ENCODE measurements at places on chromosomes 11 and 22.

DNA sequence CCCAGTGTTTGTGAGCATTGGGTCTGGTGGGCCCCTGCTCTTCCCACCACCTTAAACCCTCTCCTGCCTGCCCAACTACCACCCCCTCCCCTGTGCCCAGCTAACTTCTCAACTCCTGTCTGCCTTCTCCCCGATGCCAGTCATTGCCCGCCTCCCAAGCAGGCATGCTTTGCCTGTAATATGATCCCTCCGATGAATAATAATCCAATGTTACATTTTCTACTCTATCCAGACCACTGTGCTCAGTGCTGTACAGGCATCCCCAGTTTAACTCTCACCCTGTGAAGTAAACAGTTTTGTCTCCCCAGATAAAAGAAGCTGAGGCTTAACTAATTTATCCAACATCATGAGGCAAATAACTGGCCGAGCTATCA is 35.5 kb upstream of the OLFML1 start:
- no peak for DNase-seq

- no peak for DNase-seq
Observed at GRCh38 chr11:112012874-112013273, 12.3 kb upstream of the DLAT start.

- DNase-seq = peak; percentile 84
Observed at GRCh38 chr11:1572197-1573076, at the start of gene DUSP8. TSS of gene DUSP8 (minus strand) at chr11:1572271. CDS start at chr11:1565826, 6,445 bp downstream.

GRCh38 chr22:43236411-43237166 is 49.7 kb upstream of the TTLL12 start:
- no peak for DNase-seq

GRCh38 chr11:70029861-70030380 is 48.2 kb upstream of the ANO1 start:
- DNase-seq = no peak

- no peak for DNase-seq
Observed at GRCh38 chr11:70305501-70305900, 35.0 kb downstream of the PPFIA1 start.

DNA sequence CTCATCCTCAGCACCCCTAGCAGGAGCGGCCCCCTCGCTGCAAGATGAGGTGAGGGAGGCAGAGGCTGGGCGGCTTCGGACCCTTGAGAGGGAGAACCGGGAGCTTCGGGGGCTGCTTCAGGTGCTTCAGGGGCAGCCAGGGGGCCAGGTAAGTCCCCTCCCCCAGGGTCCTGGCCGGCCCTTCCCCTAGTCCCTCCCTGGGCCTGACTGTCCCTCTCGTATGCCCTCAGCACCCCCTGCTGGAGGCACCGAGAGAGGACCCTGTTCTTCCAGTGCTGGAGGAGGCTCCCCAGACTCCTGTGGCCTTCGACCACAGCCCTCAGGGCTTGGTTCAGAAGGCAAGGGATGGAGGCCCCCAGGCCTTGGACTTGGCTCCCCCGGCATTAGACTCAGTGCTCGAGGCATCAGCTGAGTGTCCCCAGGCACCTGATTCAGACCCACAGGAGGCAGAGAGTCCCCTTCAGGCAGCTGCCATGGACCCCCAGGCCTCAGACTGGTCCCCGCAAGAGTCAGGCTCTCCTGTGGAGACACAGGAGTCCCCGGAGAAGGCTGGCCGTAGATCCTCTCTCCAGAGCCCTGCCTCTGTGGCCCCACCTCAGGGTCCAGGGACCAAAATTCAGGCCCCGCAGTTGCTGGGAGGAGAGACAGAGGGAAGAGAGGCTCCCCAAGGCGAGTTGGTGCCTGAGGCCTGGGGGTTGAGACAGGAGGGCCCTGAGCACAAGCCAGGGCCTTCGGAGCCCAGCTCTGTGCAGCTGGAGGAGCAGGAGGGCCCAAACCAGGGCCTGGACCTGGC is 4.0 kb downstream of the CCDC88B start:
- no peak for DNase-seq

- DNase-seq = no peak
Observed at GRCh38 chr11:106446302-106446701, 368.8 kb downstream of the AASDHPPT start.

- DNase-seq = peak; percentile 98
Observed at GRCh38 chr11:67277231-67277961, 11.1 kb downstream of the GRK2 start.

GRCh38 chr11:12543596-12544415 is 130.4 kb upstream of the TEAD1 start:
- no peak for DNase-seq

DNA sequence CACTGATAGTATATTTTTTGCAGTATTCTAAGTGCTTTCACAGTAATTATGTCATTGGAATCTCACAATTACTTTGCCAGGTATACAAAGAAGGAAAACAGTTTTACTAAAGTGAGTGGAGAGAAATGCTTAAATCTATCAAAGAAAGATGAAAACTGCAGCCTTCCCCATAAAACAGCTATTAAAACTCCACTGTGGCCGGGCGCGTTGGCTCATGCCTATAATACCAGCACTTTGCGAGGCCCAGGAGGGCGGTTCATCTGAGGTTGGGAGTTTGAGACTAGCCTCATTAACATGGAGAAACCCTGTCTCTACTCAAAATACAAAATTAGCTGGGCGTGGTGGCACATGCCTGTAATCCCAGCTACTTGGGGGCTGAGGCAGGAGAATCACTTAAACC is 19.1 kb downstream of the OR51E1 start:
- DNase-seq = no peak

DNA sequence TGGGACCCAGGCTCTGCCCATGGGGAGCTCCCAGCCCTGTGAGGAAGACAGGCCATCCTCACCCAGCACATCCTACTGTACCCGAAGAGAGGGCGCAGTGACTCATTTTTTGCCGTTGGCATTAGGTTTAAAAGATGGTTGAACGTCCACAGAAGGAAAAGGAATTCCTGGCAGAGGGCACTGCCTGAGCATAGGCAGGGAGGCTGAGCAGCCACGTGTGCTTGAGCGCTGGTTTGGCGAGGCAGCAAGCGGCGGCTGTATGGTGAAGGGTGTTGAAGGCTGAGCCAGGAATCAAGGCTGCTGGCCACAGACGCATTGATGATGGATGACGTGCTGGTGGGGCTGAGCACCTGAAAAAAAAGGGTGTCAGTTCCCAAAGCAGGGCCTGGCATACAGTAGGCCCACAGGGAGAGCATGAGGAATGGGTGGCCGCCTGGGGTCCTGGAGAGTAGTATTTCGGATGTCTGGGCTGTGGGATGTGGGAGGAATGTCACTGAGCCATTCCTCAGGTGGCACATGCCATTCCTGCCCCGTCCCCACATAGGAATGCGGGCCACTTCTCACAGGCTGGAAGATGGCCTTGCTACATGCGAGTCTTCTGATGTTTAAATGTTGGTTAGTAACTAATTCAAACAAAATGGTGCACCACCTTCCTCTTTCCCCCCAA is 112.5 kb downstream of the KIAA1671 start:
- DNase-seq = no peak

GRCh38 chr11:127632546-127632945 is 632.0 kb upstream of the KIRREL3 start:
- DNase-seq = no peak

DNA sequence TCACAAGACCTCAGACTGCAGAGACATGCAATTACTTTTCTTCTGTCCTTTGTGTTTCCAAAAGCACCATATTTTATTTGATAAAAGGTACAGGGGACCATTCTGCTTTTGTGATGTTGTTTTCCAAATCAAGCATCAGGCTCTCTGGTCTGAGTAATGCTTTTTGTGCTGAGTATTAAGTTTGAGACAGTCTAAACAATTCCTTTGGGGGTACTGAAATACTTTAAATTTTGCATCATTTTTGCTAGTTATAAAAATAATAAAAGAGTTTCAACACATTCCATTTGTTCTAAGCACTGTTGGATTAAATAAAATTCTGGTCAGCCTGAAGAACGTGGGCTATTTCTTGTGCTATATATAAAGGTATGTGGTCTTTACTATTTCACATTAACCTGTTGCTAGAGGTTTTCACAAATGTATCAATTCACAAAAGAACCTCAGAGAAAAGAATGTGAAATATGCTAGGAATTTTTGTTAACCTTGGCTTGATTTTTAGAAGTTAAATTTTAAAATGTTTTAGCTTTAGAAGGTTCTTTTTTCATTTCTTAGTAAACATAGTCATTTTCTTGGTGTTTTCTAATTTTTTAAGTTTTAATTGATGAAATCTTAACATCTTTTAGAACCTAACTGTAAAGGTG is 61.6 kb downstream of the C22orf31 start:
- DNase-seq = no peak

DNA sequence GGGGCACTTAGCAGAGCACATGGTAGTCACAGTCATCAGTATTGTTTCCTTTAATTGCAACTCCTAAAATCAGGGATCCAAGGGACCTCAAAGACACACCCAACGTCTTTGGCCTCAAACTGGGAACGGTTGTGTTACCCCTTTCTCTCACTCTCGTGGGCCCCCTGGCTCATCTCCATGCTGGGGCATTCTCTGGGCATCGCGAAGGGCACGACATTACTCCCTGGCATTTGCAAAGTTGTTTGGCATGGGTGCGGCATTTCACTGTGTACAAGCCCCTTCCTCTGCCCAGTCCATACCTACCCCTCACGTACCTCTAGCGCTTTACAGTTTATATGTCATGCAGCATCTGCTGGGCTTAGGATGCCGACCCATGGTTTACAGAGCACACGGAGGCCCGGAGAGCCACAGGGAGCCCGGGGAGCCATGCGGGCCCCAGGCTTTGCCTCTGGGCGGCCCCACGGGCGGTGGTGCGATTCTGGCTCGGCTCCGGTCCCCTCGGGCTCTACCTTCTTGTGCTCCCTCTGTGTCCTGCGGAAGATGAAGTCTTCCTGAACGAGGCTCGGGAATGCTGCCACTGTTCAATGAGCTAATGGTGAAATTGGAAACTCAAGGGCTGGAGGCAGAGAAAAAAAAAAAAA is 21.9 kb upstream of the CACNG2 start:
- DNase-seq = no peak

GRCh38 chr11:64334764-64335735 is 5.0 kb upstream of the CCDC88B start:
- peak; percentile 80 for DNase-seq

DNA sequence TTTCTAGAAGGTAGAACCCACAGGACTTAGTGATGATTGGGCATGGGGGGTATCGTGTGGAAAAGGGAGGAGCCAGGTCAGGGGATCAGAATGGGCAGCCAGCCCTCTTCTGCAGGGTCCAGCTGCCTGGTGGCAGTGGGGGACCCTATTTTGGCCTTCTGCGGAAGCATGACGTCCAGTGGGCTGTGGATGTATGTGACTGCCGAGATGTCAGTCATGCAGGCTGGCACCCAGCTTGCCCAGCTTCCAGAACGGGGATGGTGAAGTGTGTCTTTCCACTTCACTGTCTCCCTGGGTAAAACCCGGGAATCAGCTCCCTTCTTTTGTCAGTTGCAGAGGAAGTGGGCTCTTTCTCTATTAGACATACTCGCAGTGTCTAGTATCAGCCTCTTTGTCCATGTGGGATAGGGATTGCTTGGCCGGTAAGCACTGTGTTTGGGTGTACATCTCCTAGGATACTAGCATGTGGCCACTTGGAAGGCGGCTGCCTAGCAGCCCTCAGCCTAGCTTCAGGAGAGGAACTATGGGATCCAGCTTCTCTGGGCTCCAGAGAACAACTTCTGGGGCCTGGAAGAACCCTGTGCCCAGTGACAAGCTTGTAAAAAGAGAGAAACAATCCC is 51.4 kb downstream of the GRIK4 start:
- DNase-seq = no peak

GRCh38 chr11:116263019-116263418 is 509.8 kb downstream of the BUD13 start:
- DNase-seq = no peak

GRCh38 chr22:36144886-36145541 is 15.5 kb downstream of the APOL3 start:
- DNase-seq = peak; percentile 73

DNA sequence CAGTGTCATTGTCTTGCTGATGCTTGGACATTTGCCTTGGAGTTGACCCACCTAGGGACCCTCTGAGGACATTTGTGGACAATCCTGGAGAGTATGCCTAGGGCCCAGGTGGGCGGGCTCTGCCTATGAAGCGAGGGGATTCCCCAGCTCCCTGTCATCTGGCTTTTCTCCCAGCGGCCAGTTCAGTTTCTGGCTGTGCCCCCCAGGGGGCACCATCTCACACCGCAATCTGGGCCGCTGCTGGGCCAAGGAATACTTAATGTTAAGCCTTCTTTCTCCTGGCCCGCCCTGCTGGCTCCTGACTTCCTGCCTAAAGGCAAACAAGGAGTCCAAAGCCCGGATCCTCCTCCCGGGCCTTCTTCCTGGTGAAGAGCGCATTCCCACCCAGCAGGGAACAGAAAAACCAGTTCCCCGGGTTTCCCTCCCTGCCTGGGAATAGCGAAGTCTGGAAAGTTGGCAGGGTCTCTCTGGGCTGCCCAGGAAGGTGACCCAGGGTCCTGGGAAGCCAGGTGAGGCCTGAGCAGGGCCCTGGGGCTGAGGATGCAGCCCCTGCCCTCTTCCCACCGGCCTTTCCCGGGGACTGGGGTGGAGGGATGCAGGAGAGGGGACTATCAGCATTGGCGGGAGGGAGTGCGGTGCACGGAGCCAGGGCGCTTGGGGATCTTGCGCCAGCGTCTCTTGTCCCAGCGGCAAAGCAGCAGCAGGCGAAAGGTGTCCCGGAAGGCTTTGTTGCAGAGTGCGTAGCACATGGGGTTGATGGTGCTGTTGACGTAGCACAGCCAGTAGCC is 11.9 kb downstream of the CHRM1 start:
- peak; percentile 3 for DNase-seq

- no peak for DNase-seq
Observed at GRCh38 chr22:25824828-25825423, 82.9 kb downstream of the MYO18B start.

DNA sequence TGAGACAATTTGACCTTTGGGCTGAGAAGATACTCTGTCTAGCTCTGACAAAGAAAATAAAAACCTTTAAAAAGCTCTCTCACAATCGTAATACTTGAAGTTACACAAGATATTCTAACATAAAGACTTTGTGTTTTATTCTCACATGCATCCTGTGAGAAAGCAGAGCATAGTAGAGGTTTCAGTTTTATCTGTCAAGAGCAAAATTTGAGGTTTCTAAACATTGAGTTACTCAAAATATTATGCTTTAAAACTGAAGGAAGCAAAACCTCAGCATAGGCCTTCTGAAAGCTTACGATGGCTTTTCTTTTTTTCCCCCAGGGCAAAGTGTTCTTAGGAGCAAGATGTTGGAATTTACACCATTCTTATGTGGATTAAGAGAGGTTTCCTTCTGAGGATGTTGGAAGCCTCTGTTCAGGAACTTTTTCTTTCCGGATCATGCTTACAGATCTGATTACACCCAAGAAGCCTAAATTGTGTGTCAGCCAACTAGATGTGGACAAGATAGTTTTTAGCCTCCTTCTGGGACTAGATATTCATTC is 15.0 kb upstream of the OR51M1 start:
- DNase-seq = no peak

- DNase-seq = no peak
Observed at GRCh38 chr22:27153386-27153785, 496.0 kb downstream of the MIAT start.

DNA sequence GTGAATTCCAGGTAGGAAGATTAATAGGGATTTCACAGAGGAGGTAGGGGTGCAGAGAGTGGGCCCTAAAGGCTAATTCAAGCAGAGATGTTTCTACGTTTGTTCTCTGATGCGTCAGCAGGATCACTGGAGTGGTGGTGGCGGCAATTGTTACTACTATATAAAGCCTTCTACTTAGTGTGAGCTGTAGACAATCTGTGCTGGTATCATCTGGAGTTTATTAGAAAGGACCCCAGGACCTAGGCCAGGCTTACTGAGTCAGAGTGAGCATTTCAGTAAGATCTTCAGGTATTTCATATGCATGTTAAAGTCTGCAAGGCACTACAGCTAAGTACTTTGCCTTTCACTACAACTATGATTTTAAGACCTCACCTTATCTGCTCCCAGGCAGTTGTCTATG is 59.5 kb downstream of the USP35 start:
- DNase-seq = no peak

Data from inflammatory macrophage (primary cell).